ENCODE measurements at places on chromosomes 5 and 9. TPM values are rescaled to one million over a fixed set of nuclear protein-coding genes. Genes with fewer than 3 reads are reported as not detected.

The MZB1 gene
- 2.7 TPM for polyA plus RNA-seq

The EIF4E1B gene
- polyA plus RNA-seq: not detected

The P4HA2 gene
- 19.1 TPM for polyA plus RNA-seq

The CSF2 gene
- polyA plus RNA-seq: not detected

The MYOZ3 gene
- 0.27 TPM for polyA plus RNA-seq

The ZNF474 gene
- not detected for polyA plus RNA-seq

The NTMT1 gene
- polyA plus RNA-seq: 42.5 TPM

The SERINC5 gene
- 13.1 TPM for polyA plus RNA-seq

The PRKAA1 gene
- 22.7 TPM for polyA plus RNA-seq

The TSTD2 gene
- 7.2 TPM for polyA plus RNA-seq

The CAMK2A gene
- polyA plus RNA-seq: not detected

The ADRA1B gene
- polyA plus RNA-seq: 0.31 TPM

The NPR3 gene
- polyA plus RNA-seq: 0.27 TPM

The CHD1 gene
- 10.6 TPM for polyA plus RNA-seq

The GMCL2 gene
- not detected for polyA plus RNA-seq

The GPRIN1 gene
- not detected for polyA plus RNA-seq

The HACD4 gene
- polyA plus RNA-seq: 0.22 TPM

The CDC37L1 gene
- 8.9 TPM for polyA plus RNA-seq

The RNF183 gene
- not detected for polyA plus RNA-seq

Measured in small intestine (tissue), 16 donors.